Posterior vena cava (tissue), 2 donors: ENCODE measurements at places on chromosomes 7 and 10.

GRCh38 chr10:108849688-108850087 is 1073.6 kb downstream of the XPNPEP1 start:
- DNase-seq = no peak

DNA sequence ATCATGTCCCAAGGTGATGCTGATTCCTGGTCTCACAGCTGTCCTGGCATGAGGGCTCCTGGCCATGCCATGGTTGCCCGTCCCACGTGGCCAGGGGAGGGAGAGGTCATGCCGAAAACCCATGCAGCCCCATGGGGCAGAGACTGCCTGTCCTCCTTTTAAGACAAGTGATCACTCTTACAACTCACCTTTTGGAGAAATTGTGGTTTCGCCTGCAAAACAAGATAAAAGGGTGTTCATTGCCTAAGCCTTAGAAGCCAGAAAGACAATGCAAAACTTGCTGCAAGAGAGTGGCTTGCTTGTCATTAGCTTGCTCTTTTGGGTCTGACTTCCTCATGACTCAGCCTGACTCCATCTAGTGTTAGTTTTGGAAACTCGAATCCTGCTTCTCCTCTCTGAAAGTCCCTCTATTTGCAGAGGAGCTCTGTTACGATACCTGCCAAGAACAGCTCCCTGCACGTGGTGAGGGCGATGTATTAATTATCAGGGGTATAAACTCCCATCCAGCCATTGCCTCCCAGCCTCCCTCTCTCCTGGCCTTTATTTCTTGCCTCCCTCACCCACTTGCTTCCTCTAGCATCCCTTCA is 26.7 kb downstream of the TMEM273 start:
- no peak for DNase-seq

- no peak for DNase-seq
Measured at GRCh38 chr10:103985726-103986125, 18.8 kb downstream of the SLK start.

DNA sequence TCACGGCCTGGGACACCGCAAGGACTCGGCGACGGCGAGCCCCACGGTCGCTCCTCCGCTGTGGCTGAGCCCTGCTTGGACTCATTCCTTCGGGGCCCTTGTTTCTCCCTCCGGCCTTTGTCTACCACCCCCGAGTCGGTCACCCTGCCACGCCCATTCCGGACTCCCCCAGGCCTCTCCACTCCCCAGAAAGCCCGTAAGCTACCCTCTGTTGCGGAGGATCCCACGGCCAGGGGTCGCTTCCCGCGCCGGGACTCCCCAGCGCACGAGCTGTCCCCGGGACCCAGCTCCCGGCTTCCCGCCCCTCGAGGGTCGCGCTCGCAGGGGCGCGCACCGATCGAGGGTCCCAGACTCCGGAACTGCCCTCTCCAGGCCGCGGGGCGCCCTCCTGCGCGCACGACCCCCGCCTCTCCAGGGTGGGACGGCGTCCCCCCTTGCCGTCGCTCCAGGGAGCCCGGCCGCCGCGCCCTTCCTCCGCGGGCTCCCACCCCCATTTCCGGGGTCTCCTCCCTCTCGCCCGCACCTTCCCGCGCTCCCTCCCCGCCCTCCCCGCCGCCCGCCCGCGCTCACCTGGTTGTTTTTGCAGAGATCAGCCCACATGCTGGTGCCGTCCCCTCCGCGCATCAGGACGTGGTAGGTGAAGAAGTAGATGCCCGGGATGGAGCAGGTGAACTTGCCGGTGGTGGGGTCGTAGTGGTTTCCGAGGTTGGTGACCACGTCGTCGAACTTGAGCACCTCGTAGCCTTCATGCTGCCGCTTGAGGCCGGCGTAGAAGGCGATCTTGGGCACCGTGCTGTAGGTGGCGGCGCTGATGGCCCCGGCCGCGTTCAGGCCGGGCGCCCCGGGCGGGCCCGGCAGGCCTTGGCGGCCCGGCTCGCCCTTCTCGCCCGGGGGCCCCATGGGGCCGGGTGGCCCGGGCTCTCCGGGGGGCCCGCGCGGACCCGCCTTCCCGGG is 1.5 kb downstream of the C1QL3 start:
- DNase-seq = no peak

DNA sequence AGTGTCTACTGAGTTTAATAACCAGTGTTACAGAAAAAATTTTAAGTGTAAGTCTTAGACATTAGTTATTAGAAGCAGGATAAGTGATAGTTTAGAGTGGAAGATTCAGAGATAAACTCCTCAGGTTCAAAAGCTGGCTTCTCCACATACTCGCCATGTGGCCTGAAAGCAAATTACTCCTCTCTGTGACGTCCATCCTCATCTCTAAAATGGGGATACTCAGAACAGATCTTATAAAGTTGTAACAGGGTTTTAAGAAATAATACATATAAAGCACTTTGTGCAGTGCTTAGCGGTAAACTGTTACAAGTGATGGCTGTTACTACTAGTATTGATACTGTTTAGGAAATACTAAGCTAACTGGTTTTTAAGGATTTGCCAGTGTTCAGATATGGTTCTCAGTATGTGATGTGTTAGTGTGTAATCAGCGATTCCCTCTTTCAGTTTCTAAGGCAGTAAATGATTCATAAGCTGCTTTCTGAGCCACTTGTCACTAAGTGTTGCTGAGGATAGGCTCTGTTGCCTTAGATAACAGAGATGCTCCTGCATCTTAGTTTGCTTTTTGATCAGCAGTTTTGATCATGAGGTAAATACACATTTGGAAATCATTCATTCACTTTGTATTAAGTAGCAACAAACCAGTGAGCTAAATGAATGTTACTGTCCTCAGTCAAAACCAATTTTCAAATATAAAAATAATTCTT is 58.7 kb downstream of the CYP51A1 start:
- DNase-seq = no peak

GRCh38 chr7:134468054-134468453 is 9.2 kb upstream of the AKR1B1 start:
- DNase-seq = no peak

DNA sequence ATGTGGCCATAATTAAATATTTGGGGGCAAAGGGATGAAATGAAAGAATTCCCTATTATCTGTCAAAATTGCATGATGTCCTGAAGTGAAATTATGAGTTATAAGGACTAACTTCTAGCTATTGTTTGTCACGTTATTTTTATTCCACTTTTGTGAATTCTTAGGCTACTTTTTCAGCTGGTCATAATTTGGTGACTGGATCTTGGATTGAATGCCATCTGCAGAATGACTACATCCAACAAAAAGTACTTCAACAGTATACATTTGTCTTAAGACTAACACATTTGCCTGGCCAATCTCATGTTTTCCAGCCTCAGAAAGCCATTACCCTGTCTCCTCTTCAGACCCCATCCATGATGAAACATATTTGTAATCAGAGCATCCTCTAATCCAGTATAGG is 48.1 kb upstream of the WNT16 start:
- DNase-seq = no peak

GRCh38 chr7:22867589-22867988 is 44.9 kb upstream of the TOMM7 start:
- no peak for DNase-seq

DNA sequence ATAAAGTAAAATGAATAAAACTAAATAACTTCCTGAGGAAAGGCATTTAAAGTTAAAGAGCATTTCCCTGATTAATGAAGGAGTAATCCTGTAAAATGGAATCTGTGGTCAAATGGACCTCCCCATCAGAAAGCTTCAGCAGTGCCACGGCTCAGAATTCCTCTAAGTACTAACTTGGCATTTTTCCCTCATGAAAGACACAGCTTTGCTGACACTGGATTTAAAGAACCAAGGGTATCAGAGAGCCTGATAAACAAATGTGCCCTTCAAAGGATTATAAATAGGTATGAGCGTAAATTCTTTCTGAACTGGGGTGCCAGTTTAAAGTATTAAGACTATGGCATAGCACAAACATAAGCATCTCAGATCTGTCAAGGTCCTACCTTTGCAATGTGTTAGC is 24.2 kb upstream of the RNF148 start:
- no peak for DNase-seq

GRCh38 chr10:78542141-78542489 is 508.5 kb downstream of the RPS24 start:
- no peak for DNase-seq

DNA sequence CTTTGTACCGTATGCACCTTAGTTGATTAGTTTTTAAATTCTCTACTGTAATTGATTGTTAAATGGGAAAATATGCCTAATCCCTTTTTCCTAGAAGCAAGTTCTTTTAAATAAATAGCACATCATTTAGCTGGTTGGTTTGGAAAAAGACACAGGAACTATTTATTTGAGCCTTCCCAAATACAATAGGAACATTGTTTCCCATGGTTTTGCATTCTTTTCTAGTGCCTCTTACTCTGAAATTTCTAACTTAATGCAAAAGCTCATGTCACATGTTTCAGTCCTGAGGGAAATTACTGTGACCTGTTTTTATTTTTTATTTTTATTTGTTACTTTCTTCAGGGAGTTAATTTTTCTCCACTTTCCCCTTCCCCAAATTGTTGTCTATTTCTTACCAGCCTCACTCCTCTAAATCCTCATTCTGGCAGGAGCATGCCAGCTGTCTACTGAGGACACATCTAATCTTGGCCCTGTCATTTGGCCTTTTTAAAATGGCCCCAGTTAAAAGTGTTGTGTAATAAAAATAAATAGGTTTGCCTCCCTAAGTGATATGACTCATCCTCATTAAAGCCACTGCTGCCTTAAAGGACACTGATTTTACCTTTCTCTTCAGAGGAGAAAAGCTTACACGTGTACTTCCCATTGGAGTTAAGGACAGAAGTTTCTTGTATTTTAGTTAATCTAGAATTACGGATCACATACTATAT is 94.5 kb downstream of the PPP1R3A start:
- DNase-seq = no peak

DNA sequence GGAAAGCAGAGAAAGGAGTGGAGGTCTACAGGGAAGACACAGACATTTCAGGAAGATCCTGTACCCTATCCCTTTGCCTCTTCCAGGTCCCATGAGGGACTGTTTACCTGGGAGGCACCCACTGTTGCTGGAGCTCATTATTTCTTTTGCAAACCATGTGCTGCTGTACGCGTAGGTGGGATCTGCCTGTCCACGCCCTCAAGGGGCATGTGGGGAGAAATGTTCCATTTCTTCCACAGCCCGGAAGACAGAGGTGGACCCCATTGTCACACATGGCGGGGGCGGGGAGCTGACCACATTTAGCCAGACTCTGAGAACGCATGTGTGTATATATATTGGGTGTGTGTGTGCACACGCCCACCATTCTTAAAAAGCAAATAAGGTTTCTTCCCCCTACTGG is 2.0 kb downstream of the PLXNA4 start:
- DNase-seq = no peak

GRCh38 chr7:37363536-37364491 is 84.8 kb downstream of the ELMO1 start:
- DNase-seq = no peak

GRCh38 chr10:101609481-101609880 is 21.4 kb downstream of the DPCD start:
- no peak for DNase-seq

DNA sequence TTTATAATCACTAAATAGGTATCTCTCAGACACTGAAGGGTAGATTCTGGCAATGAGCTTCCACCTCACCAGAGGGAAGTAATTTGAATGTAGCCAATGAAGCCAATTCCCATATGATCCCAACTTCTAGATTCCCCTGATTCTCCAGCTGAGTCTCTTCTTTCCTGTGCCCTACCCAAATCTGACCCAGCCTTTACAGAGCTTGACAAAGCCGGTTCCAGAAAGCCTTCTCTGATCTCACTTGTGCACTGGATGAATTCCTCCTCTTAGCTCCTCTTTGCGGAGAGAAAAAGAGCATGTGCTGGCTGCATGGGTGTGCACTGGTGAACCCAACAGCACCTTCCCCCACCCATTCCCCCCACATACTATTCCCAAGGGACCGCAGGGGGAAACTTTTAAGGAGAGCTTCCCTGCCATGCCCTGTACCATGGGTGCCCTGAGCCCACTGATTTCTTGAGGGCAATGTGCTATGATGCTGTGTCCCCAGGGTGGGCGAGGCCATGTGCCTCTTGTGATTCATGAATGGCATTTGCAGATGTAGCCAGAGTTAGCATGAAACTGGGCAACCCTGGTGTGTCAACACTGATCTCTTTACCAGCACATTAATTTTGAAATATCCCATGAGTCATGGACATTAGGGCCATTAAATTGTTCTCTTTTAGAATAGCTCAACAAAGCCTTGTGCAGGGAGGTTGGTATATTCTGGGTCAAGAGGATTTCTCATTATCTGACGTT is 50.4 kb upstream of the PLEKHA1 start:
- no peak for DNase-seq

- no peak for DNase-seq
Measured at GRCh38 chr7:126803060-126803665, 449.6 kb downstream of the GRM8 start.

DNA sequence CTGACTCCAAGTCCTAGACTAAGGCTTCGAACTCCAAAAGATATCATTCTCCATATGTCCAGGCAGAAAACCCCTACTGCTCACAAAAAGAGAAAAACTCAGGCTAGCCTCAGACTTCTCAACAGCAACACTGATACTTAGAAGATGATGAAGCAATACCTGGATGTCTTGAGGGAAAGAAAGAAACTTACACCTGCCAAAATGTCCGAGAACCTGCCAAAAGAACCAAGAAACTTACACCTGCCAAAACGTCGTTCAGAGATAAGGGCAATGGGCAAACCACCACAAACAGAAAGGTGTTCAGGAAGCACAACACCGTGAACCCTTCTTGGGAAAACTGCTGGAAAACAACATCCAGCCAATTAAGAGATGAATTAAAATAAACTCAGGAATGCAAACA is 15.3 kb downstream of the ABLIM1 start:
- DNase-seq = no peak

GRCh38 chr10:128078136-128078969 is 47.9 kb downstream of the MKI67 start:
- no peak for DNase-seq

GRCh38 chr10:24701447-24701846 is 22.2 kb downstream of the ARHGAP21 start:
- DNase-seq = no peak

- DNase-seq = no peak
Measured at GRCh38 chr7:66696774-66697191, 43.8 kb upstream of the RABGEF1 start.

- peak; percentile 89 for DNase-seq
Measured at GRCh38 chr7:151851145-151851751, 25.7 kb downstream of the PRKAG2 start.

DNA sequence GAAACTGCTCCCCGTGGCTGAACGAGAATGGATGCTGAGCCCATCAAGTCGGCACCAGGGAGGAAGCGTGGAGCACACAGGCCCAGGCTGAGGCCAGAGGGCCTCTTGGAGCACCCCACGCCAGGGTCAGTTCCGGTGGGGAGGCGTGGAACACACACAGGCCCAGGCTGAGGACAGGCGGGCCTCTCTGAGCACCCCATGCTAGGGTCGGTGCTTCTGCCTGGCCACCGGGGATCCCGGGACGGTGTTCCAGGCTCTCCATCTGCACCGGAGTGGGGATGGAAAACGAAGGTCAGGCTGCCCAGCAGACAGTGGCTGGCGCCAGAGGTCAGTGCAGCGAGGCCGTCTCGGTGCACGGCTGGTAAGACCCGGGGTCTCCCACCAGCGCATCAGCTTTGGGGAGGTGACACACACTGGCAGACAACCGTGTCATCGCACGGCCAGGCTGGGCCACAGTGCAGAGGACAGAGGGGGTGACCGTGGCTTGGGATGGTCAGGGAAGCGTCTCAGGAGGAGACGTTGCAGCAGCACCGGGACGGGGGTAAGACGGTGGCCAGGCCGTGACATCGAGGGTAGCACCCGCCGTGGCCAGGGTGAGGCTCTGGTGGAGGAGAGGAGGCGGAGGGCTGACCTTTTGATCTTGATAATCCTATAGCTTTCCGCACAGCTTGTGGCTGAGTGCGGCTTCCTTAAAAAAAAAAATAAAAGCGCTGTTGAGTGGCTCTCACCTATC is 203.9 kb downstream of the ELFN1 start:
- no peak for DNase-seq
